Nephron progenitor cell (in vitro differentiated cells): ENCODE measurements at places on chromosomes 11 and 22.

DNA sequence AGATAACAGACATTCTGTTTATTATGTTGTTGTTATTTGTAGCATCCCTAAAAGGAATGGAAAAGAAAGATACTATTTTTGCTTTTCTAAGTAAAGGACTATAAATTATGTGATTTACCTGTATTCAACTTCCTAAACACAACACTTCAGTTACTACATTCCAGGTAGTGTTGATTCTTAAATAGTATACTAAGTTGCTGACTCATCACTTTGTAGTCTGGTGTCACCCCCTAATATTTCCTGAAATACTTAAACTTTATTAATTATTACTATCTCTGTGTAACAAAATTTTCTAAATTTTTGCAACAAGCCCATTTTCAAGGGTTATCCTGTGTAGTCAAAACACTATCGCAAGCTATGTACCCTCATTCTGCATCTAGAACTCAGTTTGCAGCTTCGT, 7.0 kb downstream of the SYTL2 start:
- DNase-seq = no peak

DNA sequence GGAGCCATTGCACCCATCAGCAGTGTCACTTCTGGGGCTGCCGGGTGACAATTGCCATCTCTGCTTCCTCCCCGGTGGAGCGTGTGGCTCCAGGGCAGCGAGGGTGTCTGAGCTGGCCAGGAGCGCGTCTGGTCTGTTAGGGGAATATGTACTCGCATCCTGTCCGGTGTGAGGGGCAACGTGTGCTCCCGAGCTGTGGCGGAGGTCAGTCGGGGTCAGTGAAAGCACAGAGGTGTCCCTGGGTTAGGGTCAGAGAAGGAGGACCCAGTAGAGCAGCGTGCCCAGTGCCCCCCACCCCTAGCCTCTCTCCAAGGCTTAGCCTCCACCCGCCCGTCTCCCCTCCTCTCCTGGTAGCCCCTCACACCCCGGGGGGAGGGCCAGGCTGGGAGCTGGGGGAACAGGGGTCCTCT, 1.5 kb downstream of the CLCF1 start:
- DNase-seq = peak; percentile 29

DNA sequence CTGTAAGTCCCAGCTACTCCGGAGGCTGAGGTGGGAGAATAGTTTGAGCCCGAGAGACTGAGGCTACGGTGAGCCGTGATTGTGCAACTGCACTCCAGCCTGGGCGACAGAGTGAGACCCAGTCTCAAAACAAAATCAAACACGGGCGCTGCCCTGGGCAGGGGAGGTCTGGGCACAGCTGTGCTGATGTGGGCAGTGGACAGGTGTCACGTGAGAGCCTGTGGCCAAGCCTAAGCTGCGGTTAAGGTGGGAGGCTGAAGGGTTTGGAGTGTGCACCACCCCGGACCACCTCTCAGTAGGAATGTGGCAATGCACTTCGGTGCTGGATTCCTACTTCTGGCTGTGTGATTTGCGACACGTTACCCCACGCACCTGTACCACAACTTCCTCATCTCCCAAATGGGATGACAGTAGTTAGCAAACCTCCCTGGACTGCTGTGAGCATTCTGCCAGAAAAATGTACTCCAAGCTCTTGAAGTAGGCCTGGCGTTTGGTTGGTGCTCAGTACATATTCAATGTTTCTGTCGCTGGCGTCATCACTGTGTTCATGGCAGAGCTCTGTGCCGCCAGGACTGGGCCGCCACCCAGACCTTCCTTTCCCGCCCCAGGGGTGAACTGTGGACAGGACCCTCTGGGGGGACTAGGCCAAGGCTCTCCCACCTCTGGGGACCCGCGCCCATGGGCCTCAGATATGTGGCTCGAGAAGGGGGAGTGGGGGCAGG, 807 bp upstream of the ZNF74 start:
- no peak for DNase-seq

DNA sequence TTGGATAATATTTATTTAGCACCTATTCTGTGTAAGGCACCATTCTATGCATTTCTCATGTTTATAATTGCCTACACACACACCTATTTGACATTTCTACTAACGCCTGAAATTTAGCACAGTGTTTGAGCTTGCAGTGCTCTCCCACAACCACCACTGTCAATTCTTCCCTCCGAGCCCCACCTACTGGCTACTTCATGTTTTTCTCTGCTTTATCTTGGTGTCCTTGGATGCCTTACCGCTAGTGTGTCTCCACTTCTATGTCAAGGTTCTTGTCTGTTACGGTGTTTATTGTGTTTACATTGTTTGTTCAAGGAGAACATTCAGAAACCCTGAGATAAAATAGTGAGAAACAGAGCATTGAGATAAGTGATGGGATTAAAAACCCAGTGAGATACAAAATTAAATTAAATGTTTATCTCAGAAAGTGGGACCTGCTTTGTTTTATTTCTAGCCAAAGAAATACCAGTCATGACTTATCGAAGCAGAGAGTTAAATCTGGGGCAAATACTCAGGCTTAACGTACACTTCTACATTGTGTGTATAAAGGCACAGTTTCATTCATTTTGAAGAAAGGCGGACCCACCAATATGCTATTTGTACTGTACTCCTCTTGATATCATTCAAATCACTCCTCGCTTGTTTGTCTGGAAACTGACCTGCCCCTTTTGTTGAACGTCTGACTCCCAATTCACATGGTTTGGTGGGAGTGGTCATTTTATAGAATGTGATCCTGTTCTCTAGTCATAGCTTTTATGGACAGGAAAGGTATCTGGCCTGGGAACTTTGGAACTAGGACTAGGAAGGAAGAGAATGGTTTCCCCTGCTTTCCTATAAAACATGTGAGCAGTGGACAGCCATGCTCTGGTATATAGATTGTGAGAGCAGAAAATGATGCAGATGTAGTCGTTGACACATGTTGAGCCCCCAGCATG, 39.2 kb upstream of the SLC36A4 start:
- DNase-seq = peak; percentile 35

GRCh38 chr22:50314455-50315288, 7.2 kb upstream of the PLXNB2 start:
- DNase-seq = peak; percentile 59

DNA sequence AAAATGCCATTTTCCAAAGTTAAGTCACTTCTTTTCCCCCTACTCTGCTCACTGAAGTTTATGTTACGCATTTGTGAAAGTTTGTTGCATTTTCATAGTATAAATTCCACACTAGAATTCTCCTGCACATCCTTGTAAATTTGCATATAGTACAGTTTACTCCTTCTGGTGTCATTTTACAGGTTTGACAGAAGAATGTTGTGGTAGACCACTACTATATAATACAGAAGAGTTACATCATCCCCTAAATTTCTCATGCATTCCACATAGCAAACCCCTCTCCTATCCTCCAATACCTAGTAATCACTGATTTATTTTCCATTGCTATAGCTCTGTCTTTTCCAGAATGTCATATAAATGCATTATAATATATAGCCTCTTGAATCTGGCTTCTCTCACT, 64.5 kb downstream of the CCDC73 start:
- no peak for DNase-seq

DNA sequence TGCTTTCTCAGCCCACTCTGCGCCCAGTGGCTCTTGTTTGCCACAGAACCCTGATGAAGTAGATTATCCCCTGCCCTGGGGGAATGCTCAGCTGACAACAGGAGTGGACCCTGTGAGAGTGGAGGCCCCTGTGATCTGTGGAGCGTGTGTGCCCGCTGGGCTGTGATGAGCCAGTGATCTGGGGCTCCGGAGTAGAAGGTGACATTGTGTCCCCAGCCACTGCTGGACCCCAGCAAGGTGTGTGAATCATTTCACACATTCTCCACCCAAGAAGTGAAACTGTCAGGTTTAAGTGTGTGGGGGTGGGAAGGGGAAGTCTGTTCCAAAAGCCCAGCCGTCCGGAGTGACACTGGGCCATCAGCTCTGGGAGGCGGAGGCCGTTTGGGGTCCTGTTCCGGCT, 33.1 kb upstream of the GRAMD4 start:
- DNase-seq = no peak
